ENCODE measurements at places on chromosomes 7 and 10.

DNA sequence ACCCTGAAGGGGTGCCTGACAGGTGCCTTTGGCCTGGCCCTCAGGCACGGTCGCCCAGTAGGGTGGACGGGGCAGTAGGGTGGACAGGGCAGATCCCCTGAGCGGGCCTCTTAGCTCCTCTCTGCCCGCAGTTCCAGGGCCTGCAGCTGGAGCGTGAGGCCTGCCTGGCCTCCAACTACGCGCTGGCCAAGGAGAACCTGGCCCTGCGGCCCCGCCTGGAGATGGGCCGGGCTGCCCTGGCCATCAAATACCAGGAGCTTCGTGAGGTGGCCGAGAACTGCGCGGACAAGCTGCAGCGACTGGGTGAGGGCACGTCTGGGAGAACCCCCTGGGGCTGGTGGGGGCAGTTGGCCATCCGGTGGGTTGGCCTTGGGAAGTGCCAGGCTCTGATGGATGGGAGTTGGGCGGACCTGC, 1.7 kb downstream of the VPS37D start:
- no peak for DNase-seq

GRCh38 chr7:18792871-18793595, 297.5 kb downstream of the HDAC9 start:
- DNase-seq = no peak

DNA sequence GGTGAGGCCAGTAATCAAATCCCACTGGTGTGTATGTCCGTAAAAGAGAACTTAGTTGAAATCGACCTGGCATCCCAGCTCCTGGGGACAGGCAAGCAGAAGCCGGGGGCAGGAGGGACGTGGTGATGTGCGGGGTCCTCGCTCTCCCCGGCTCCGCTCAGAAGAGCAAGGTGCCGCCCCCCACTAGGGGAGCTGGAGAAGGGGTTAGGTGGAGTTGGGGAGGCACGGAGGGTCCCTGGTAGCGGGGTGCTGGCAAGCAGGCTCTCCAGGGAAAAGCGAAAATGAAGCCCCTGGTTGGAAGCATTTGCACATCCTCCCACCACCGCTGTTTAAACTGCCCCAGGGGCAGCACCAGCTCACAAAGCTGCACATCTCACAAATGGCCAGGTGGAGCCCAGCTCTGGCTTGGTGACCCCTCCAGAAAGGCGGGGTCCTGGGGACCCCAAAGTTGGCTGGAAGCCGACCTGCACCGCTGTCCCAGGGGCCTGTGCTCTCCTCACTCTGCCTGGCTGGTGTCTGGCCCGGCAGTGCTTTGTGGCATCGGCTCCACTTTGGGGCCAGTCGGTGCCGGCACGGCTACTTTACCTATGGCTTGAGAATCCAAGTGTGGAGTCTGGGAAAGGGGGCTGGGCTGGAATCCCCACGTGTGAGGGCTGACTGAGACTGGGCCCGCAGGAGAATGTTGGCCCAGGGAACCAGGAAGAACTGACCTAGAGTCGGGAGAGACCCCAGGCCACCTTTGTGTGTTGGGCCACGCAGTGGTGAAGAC, 2.9 kb upstream of the CFAP46 start:
- no peak for DNase-seq

- no peak for DNase-seq
Observed at GRCh38 chr7:71509381-71509780, 377.4 kb downstream of the GALNT17 start.

- no peak for DNase-seq
Observed at GRCh38 chr10:86003201-86003621, 363.4 kb downstream of the GRID1 start.

DNA sequence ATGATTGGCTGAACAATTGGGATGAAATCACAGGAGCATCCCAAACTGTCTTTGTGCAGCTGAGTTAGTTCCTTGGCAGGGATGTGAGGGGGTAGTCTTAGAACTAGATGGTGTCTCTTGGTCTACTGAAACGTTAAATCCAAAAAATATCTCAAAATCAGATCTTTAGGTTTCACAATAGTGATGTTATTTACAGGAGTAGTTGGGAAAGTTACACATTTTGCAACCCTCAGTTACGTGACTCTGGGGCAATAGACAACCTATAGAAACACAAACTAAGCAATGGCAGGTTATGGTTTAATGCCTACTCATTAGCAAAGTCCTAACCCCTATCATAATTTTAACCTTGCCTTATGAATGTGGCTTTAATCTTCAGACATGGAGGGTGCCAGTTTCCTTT, 24.0 kb downstream of the PKD1L1 start:
- no peak for DNase-seq

DNA sequence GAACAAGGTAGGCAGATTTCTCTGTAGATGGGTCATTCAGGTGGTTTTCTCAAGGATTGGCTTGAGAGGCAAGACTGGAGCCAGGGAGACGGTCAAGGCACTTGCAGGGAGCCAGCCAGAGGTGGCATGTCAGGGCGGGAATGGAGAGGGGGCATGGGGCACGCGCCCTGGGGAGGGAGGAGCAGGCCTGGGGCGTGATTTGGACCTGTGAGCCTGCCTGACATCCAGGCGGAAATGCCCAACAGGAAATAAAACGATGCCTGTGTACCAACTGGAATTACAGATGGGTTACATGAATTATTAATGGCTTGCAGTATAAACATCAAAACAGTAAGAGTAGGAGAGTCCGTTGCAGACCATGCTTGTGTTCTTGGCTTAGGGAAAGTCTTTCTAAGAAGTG, 8.6 kb upstream of the SUN1 start:
- no peak for DNase-seq

DNA sequence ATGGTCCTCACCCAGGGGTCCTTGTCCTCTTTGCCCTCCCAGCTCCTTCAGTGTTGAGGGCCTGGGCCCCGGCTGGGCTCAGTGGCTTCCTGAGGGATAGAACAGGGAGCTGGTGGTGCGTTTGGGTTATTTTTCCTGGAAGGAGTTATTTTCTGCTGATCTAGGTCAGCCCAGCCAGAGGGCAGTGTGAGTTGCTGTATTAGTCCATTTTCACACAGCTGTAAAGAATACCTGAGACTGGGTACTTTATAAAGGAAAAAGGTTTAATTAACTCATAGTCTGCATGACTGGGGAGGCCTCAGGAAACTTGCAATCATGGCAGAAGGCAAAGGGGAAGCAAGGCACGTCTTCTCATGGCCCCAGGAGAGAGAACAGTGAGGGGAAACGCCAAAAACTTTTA, 122.4 kb upstream of the PCBD1 start:
- no peak for DNase-seq

GRCh38 chr7:157496416-157497275, 159.8 kb downstream of the DNAJB6 start:
- DNase-seq = no peak

DNA sequence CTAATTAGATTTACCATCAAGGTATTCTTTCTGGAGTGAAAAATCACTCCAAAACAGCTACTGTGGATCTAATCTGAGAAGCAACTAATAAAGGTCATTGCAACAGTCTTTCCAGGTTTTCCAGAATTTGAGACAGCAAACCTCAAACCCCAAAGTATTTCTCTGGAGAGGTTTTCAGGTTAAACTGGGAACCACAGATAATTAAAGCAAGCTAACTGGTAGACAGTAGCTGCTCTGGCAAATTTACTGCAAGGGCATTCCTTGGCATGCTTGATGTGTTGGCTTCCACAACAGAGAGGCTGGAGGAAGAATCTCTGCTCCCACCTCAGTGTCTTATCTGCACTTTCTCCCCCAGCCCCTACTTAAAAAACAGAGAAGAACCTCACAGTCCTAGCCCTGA, 140.0 kb upstream of the NRBF2 start:
- no peak for DNase-seq

GRCh38 chr7:123674399-123675180, 18.9 kb downstream of the LMOD2 start:
- DNase-seq = no peak

- no peak for DNase-seq
Observed at GRCh38 chr10:132929953-132930548, 12.3 kb downstream of the CFAP46 start.

DNA sequence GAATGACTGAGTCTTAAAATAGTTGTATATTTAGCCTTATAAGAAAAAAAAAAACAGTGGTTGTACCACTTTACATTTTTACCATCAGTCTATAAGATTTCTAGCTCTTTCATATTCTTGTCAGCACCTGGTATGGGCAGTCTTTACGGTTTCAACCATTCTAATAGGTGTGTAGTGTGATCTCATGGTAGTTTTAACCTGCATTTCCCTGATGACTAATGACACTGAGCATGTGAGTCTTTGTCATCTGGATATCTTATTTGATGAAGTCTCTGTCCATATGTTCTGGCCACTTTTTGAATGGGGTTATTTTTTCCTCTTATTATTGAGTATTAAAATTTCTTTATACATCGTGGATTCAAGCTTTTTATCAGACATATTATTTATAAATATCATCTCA, 365.3 kb upstream of the IGFBP3 start:
- no peak for DNase-seq

DNA sequence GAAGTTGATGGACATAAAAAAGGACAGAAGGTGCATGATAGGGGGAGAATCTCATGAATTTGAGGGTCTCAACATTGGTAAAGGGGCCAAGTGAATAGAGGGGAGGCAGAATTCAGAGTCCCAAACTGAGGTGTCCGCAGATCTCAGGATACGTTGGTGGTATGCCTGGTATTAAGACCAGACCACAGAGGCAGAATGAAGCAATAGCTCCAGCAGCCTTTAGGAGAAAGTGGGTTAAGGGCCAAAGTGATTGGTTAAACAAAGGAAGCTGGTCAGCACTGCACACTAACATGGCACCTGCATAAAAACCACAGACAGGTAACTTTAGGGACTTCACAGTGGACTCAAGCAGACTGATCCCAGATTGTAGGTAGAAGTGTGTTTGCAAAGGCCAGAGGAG, 37.5 kb downstream of the MEST start:
- no peak for DNase-seq

DNA sequence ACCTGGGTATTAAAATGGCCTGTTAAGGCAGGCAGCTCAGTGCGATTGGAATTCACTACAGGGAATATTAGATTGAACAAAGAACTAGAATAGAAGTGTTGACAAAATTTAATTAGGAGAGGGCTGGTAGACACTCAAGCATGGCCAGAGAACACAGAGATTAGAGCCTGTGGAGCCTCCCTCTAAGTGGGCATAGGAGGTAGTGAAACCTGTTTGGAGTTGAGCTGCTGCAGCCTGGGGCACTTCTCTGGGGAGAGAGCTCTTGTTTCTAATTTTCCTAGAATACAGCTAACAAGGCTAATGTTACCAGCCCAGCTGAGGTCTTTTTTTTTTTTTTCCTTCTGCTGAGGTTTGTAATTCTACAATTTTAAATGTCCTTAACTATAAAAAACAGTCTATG, 46.4 kb downstream of the TMEM168 start:
- no peak for DNase-seq

DNA sequence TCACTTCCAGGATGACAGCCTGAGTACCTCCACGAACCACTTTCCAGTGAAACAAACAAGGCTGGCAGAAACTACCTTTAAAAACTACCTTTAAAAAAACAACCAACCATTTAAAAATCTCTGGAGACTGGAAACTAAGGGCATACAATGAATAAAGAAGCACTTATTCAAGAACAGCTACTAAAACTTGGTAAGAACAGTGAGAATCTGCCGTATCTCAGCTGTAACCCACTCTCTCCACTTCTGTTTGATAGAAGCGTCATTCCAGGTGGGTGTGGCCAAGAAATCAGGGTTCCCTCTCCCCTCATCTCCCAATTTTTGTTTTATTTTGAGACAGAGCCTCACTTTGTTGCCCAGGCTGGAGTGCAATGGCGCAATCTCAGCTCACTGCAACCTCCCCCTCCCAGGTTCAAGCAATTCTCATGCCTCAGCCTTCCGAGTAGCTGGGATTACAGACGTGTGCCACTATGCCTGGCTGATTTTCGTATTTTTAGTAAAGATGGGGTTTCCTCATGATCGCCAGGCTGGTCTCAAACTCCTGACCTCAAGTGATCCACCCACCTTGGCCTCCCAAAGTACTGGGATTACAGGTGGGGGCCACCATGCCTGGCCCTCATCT, 158.8 kb upstream of the CHST15 start:
- DNase-seq = no peak

- no peak for DNase-seq
Observed at GRCh38 chr10:93160829-93161228, 87.1 kb downstream of the CYP26A1 start.

GRCh38 chr7:150942001-150942590, 36.0 kb downstream of the KCNH2 start:
- DNase-seq = no peak

DNA sequence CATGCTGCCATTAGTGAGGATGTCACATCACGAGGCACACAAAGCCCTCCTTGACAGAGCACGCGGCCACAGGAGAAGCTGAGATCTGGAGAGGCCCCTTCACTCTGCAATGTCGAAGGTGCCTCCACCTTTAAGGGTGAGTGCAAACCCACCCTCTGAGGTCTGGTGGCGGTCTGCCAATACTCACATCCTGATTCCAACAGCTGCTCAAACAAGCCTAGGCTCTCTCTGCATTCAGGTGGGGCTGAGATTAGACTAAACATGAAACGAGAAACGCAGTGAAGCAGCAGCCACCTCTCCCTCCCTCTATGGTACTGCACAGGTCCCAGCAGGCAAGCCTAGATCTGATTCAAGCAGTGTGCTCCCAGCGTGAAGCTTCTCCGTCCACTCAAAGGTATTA, 151.8 kb downstream of the TCERG1L start:
- DNase-seq = no peak

All from COLO829 (cell line).